ENCODE measurements at places on chromosomes 4 and X. TPM values are rescaled to one million over a fixed set of nuclear protein-coding genes. Genes with fewer than 3 reads are reported as not detected.

The VSIG1 gene
- 0.07 TPM for total RNA-seq

DNA sequence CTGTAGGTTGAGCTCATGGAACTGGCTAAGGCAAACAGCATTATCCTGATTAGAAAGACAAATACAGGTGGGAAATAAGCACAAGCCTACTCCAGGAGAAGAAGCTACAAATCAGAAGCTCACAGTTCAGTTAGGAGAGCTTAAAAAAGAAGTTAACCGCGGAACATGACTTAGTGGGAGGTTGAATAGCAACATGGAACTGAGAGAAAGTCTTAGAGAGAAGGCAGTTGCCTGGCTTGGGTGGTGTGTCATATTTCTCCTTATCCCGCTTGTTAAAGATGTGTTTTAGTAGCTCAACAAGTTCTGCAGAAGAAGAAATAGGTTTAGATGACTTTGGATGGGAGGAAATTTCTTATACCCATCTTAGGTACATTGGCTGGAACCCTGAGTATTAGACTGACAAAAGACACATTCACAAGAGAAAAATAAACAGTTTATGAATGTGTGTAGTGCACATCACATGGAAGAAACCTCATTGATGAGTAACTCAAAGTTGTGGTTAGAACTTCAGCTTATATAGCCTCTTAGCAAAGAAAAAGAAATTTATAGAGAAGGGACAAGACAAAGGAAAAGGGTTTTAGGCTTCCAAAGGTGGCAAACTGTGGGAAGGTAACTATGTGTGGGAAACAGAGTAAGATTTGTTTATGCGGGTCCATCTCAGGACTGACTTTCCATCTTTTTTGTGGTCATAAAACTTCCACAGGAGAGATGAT is 37.4 kb upstream of the RXFP1 start:
- no peaks in the 10 kb centered on the region for H3K4me1 ChIP-seq
- H3K27me3 ChIP-seq: no peaks in the 10 kb centered on the region
- H3K27ac ChIP-seq: no peak overlapping the region
- DNase-seq: no peak
- H3K4me3 ChIP-seq: no peak overlapping the region

DNA sequence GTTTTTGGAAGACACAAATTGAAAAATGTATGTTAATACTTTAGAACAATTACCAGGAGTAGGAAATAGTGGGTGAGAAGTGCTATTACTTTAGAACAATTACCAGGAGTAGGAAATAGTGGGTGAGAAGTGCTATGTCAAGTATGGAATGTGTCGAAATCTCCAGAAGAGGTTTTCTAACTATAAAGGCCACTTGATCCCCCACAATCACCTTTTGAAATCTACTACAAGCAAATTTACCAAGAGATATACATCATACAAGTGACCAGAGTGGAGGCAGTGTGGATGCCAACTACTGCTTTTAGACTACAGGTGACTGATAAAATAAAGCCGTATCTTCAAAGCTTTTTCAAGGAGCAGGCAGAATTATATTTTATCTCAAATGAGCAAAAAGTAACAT is 43.1 kb downstream of the MAB21L2 start:
- H3K4me3 ChIP-seq: no peak overlapping the region
- H3K4me1 ChIP-seq: peaks cover 5% of the 10 kb centered on the region
- H3K27ac ChIP-seq: no peak overlapping the region
- H3K36me3 ChIP-seq: no peaks in the 10 kb centered on the region
- DNase-seq: peak; percentile 5

- no peak overlapping the region for H3K27ac ChIP-seq
- H3K4me1 ChIP-seq: no peaks in the 10 kb centered on the region
- no peaks in the 10 kb centered on the region for H3K36me3 ChIP-seq
- DNase-seq: no peak
- no peaks in the 10 kb centered on the region for H3K27me3 ChIP-seq
Measured at GRCh38 chr4:40992472-40993295, 221.7 kb downstream of the APBB2 start.

- DNase-seq: no peak
- no peak overlapping the region for H3K4me3 ChIP-seq
- H3K36me3 ChIP-seq: no peaks in the 10 kb centered on the region
- no peaks in the 10 kb centered on the region for H3K27me3 ChIP-seq
Measured at GRCh38 chr4:16908377-16909021, 10.1 kb upstream of the LDB2 start.

DNA sequence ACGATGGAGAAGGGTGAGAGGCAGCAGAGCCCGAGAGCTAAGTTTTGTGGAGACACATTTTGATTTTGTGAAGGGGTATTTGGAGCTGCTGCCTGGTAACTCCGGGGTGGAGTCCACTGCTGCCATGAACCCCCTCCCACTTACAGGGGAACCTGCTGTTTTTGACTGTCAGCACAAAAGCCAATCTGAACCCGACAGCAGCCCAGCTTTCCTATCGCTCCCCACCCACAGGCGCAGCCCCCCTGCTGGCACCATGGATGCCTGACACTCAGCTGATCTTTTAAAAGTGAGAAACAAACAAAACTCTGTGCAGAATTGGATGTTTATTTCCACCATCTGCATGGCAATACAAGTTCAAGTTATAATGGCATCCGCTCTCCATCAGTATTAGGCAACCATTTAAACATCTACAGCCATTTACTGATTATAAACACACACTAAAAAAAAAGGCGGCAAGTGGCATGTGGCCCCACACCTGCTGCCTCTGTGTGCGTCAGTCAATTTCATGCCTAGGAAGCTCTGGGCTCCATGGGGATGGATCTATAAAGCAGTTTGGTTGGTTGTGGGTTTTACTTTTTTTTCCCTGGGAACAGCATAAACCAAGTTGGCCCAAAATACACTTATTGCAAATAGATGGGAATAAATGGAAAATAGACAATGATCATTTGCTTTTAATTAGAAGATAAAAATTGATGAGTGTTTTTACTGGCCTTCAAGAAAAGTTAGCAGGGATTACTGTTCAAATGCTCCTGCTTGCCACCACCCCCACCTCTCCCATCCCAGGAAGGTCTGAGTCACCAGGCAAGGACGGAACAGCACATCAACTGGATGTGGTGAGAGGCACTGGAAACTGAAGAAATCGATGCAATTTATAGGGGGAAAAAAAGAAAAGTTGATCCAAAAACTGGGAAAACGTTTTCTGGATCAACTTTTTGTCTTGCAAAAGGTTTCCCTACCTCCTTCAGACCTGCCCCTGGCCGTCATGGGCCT is 46.0 kb downstream of the SEPSECS start:
- H3K4me3 ChIP-seq: no peak overlapping the region
- no peaks in the 10 kb centered on the region for H3K36me3 ChIP-seq
- H3K27me3 ChIP-seq: no peaks in the 10 kb centered on the region
- no peak overlapping the region for H3K27ac ChIP-seq

- peaks cover 3% of the 10 kb centered on the region for H3K4me1 ChIP-seq
- H3K36me3 ChIP-seq: no peaks in the 10 kb centered on the region
- H3K27ac ChIP-seq: no peak overlapping the region
- no peaks in the 10 kb centered on the region for H3K27me3 ChIP-seq
Measured at GRCh38 chr4:38040619-38041018, 80.4 kb downstream of the PTTG2 start.

DNA sequence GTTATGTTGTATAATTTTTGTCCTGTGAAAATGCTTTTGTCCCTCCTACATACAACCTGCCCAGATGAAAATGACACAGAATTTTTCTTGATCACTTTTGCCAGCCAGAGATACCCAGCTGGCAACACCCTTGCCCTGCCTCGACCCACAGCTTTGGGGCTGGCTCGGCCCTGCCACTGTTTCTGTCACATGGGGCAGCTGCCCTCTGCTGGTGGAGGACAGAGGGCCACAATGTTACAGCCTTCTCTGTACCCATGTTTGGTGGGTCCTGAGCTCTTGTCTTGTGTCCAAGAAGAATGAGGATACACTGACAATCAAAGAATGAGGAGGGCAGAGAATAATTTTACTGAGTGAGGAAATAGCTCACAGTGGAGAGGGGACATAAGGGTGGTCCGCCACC is 31.1 kb downstream of the BMP15 start:
- H3K27ac ChIP-seq: no peak overlapping the region
- DNase-seq: no peak
- H3K36me3 ChIP-seq: no peaks in the 10 kb centered on the region
- H3K4me3 ChIP-seq: no peak overlapping the region
- no peaks in the 10 kb centered on the region for H3K4me1 ChIP-seq

DNA sequence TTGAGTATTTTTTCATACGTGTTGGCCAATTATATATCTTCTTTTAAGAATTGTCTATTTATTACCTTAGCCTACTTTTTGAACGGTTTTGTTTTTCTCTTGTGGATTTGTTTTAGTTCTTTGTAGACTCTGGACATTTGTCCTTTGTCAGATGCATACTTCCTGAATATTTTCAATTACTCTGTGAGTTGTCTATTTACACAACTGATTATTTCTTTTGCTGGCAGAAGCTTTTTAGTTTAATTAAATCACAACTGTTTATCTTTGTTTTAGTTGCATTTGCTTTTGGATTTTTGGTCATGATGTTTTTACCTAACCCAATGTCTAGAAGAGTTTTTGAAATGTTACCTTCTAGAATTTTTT is 19.6 kb downstream of the UGT2B7 start:
- no peak for DNase-seq
- no peak overlapping the region for H3K27ac ChIP-seq
- H3K27me3 ChIP-seq: no peaks in the 10 kb centered on the region
- H3K4me1 ChIP-seq: no peaks in the 10 kb centered on the region
- no peaks in the 10 kb centered on the region for H3K36me3 ChIP-seq
- no peak overlapping the region for H3K4me3 ChIP-seq

- H3K4me1 ChIP-seq: no peaks in the 10 kb centered on the region
- H3K36me3 ChIP-seq: no peaks in the 10 kb centered on the region
- DNase-seq: no peak
- no peak overlapping the region for H3K4me3 ChIP-seq
Measured at GRCh38 chr4:46503739-46504138, 113.8 kb upstream of the GABRA2 start.

GRCh38 chr4:54318904-54319303 is 89.8 kb downstream of the PDGFRA start:
- peaks cover 3% of the 10 kb centered on the region for H3K4me1 ChIP-seq
- no peaks in the 10 kb centered on the region for H3K27me3 ChIP-seq
- DNase-seq: peak; percentile 61

GRCh38 chrX:115400960-115401359 is 111.4 kb downstream of the LUZP4 start:
- H3K27me3 ChIP-seq: no peaks in the 10 kb centered on the region
- DNase-seq: no peak
- no peaks in the 10 kb centered on the region for H3K36me3 ChIP-seq
- no peaks in the 10 kb centered on the region for H3K4me1 ChIP-seq
- H3K4me3 ChIP-seq: no peak overlapping the region

DNA sequence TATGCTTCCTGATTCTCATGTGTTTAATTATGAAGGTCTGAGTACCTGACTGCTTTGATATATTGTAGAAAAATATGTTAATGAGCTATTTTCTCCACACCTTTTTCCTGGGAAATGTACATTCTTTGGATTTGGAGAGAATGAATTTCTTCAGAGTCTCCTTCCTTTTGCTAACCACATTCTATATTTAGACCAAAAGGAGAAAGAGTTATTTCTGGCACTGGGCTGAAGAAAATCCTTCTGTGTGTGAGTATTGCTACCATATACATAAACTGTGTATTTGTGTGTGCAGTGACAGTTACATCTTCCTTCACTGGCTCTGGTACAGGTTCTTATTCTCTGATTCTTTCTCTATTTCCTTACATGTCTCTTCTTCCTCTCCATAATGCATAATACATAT is 44.5 kb upstream of the PGRMC2 start:
- H3K27me3 ChIP-seq: no peaks in the 10 kb centered on the region
- H3K36me3 ChIP-seq: no peaks in the 10 kb centered on the region
- H3K27ac ChIP-seq: no peak overlapping the region
- peaks cover 16% of the 10 kb centered on the region for H3K4me1 ChIP-seq
- no peak overlapping the region for H3K4me3 ChIP-seq

- peaks cover 22% of the 10 kb centered on the region for H3K4me1 ChIP-seq
- H3K36me3 ChIP-seq: no peaks in the 10 kb centered on the region
- H3K27me3 ChIP-seq: peaks cover 22% of the 10 kb centered on the region
- no peak overlapping the region for H3K27ac ChIP-seq
- no peak overlapping the region for H3K4me3 ChIP-seq
- no peak for DNase-seq
Measured at GRCh38 chr4:105158837-105159236, 12.2 kb downstream of the TET2 start.

GRCh38 chr4:186723292-186724057 is at the start of gene FAT1:
Gene FAT1, minus strand, starts transcription at chr4:186723856. Its CDS starts 14,029 bp downstream, at chr4:186709827.
- H3K27ac ChIP-seq: peak within 1 kb of the TSS; percentile 88
- H3K36me3 ChIP-seq: no peaks in the 10 kb centered on the region
- H3K4me1 ChIP-seq: no peaks in the 10 kb centered on the region
- peak within 1 kb of the TSS; percentile 75 for H3K4me3 ChIP-seq
- peak; percentile 91 for DNase-seq

The TBL1X gene
- 29.9 TPM for total RNA-seq

The ASMT gene
- not detected for total RNA-seq

- no peak for DNase-seq
- no peaks in the 10 kb centered on the region for H3K27me3 ChIP-seq
- no peak overlapping the region for H3K4me3 ChIP-seq
- no peaks in the 10 kb centered on the region for H3K36me3 ChIP-seq
- H3K27ac ChIP-seq: no peak overlapping the region
Measured at GRCh38 chr4:74632634-74633033, 161.7 kb downstream of the BTC start.

DNA sequence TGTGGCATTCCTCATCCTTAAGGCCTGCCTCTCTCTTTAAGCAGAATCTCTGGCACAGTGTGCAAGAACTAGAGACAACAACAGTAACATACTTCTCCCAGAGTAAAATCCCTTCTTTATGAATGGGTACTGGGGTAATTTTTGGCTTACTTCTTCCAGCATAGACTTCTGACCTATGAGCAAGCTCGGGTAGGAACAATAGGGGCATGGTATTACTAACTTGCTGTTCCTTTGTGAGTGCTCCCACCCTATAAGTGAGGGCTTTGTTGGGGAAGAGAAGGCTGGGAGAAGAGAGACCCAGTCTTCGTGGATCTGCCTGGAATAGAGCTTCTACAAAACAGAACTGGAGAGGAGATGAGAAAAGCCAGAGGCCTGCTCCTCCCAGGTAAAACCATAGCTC is 30.2 kb downstream of the CLDN2 start:
- peaks cover 10% of the 10 kb centered on the region for H3K36me3 ChIP-seq
- DNase-seq: no peak
- no peak overlapping the region for H3K4me3 ChIP-seq
- H3K27me3 ChIP-seq: no peaks in the 10 kb centered on the region
- H3K27ac ChIP-seq: no peak overlapping the region
- peaks cover 9% of the 10 kb centered on the region for H3K4me1 ChIP-seq

- H3K36me3 ChIP-seq: no peaks in the 10 kb centered on the region
- H3K27me3 ChIP-seq: no peaks in the 10 kb centered on the region
Measured at GRCh38 chrX:139759637-139760036, 51.7 kb upstream of the MCF2 start.

DNA sequence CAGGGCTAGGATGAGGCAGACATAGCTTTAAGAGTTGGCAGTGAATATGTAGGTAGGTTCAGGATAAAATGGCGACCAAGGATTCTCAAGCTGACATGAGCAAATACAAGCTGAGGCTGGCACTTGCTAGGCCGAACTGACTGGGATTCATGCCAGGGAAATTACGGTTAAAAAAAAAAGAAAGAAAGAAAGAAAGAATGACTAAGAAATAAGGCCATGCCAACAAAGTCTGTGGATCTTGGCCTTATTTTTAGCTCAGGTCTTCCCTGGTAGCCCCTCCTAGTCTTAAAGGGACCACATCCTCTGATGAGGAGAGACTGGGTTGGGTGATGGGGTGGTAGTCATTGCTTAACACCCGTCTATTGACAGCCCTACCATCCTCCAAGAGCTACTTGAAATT is 64.4 kb upstream of the KLHL13 start:
- peak; percentile 13 for DNase-seq
- no peaks in the 10 kb centered on the region for H3K27me3 ChIP-seq
- H3K4me3 ChIP-seq: no peak overlapping the region
- H3K4me1 ChIP-seq: no peaks in the 10 kb centered on the region

- H3K27ac ChIP-seq: no peak overlapping the region
- no peaks in the 10 kb centered on the region for H3K4me1 ChIP-seq
- no peaks in the 10 kb centered on the region for H3K36me3 ChIP-seq
- DNase-seq: no peak
- H3K4me3 ChIP-seq: no peak overlapping the region
Measured at GRCh38 chr4:134260126-134260525, 58.5 kb upstream of the PABPC4L start.
